ENCODE measurements at places on chromosomes 1 and 21. TPM values are rescaled to one million over a fixed set of nuclear protein-coding genes. Genes with fewer than 3 reads are reported as not detected.

The KCNC4 gene
- total RNA-seq: 8.9 TPM

The ASTN1 gene
- total RNA-seq: 0.18 TPM

The SH2D1B gene
- not detected for total RNA-seq

The RSPH1 gene
- 0.81 TPM for total RNA-seq

The KIF1B gene
- 46.0 TPM for total RNA-seq

The C1orf87 gene
- total RNA-seq: not detected

The UCHL5 gene
- 40.1 TPM for total RNA-seq

- peaks cover 76% of the 10 kb centered on the region for H3K27me3 ChIP-seq
- peaks cover 18% of the 10 kb centered on the region for H3K4me1 ChIP-seq
- no peak for DNase-seq
- H3K27ac ChIP-seq: no peak overlapping the region
- H3K36me3 ChIP-seq: no peaks in the 10 kb centered on the region
These were observed 1.6 kb downstream of the SYT2 start for GRCh38 chr1:202708456-202709275.

DNA sequence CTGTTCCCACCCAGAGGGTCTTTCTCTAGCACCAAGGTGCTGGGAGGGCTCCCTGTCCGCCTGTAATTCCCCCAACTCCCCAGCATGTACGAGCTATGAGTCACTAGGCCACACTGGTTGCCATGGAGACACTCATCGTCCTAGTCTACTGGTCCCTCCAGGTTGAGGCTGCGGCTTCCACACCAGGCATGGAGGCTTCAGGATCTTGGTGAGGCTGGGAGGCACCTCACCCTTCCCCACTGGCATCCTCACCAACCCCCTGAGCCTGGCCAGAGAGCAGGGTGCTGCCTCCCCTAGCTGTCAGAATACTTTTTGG, 75.6 kb upstream of the KAZN start:
- H3K4me3 ChIP-seq: no peak overlapping the region
- H3K27ac ChIP-seq: peak overlapping the region; percentile 77
- no peaks in the 10 kb centered on the region for H3K27me3 ChIP-seq

GRCh38 chr1:56453016-56453415, 126.3 kb downstream of the PLPP3 start:
- no peaks in the 10 kb centered on the region for H3K27me3 ChIP-seq
- no peak overlapping the region for H3K4me3 ChIP-seq
- H3K4me1 ChIP-seq: peaks cover 12% of the 10 kb centered on the region
- DNase-seq: no peak

DNA sequence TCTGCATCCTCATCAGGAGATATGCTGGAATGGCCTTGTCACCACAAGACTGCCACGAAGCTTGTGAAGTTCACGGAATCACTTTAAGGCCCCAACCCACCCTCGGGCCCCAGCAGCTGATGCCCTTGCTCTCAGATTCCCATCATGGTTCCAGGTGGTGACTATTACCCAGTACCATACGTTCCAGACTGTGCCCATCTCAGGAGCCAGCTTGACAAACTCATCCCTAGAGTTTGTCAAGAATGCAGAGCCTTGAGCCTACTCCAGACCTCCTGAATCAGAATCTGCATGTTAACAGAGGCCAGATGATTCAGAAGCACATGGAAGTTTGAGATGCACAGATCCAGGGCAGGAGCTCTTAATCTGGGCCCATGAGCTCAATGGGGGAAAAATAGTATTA, 53.9 kb upstream of the RBM15 start:
- H3K27ac ChIP-seq: no peak overlapping the region
- no peak for DNase-seq
- no peak overlapping the region for H3K4me3 ChIP-seq

DNA sequence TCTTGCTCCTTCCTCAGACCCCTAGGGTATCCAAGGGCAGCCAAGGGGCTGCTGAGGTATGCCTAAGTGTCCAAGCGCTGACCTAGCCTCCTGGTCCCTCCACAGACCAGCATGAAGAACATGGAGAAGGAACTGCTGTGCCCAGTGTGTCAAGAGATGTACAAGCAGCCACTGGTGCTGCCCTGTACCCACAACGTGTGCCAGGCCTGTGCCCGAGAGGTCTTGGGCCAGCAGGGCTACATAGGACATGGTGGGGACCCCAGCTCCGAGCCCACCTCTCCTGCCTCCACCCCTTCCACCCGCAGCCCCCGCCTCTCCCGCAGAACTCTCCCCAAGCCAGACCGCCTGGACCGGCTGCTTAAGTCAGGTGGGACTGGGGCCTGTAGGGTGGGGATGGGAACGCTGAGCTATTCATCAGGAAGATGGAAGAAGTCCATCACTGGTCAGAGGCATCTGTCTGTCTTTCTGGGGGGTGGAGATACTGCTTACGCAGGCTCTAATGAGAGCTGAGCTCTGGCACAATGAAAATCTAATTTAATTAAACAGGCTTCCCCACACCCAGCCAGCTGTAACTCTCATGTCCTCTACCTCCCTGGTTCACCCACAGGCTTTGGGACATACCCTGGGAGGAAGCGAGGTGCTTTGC, 1.8 kb downstream of the TRIM46 start:
- H3K27ac ChIP-seq: no peak overlapping the region
- H3K4me3 ChIP-seq: no peak overlapping the region
- peaks cover 15% of the 10 kb centered on the region for H3K27me3 ChIP-seq
- peaks cover 41% of the 10 kb centered on the region for H3K4me1 ChIP-seq
- DNase-seq: peak; percentile 62
- peaks cover 5% of the 10 kb centered on the region for H3K36me3 ChIP-seq
